CD4-positive, alpha-beta T cell treated with Interferon gamma for 1 hour (primary cell): ENCODE measurements at places on chromosomes 5 and 9.

- no peak for DNase-seq
Observed at GRCh38 chr5:34474573-34475021, 181.5 kb upstream of the RAI14 start.

GRCh38 chr5:153883854-153884611 lies 154.7 kb downstream of the FAM114A2 start:
- no peak for DNase-seq

GRCh38 chr9:131874916-131875670 lies 135.2 kb upstream of the RAPGEF1 start:
- DNase-seq = no peak

- no peak for DNase-seq
Observed at GRCh38 chr5:173767574-173768266, 120.4 kb upstream of the CPEB4 start.

- no peak for DNase-seq
Observed at GRCh38 chr5:67021031-67021430, 175.6 kb downstream of the CD180 start.

DNA sequence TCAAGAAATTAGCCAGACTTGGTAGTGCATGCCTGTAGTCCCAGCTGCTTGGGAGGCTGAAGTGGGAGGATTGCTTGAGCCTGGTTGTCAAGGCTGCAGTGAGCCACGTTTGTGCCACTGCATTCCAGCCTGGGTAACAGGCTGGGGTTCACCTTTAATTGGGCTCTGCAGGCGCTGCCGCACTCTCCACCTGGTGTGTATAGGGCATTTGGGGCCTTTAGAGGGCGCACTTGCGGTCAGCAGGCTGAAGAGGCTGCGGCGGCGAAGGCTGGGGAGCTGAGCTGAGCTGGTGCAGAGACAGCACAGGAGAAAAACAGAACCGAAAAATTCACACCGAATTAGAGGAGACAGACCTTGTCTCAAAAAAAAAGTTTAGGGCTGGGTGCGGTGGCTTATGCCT lies 31.2 kb downstream of the CDK7 start:
- DNase-seq = no peak

DNA sequence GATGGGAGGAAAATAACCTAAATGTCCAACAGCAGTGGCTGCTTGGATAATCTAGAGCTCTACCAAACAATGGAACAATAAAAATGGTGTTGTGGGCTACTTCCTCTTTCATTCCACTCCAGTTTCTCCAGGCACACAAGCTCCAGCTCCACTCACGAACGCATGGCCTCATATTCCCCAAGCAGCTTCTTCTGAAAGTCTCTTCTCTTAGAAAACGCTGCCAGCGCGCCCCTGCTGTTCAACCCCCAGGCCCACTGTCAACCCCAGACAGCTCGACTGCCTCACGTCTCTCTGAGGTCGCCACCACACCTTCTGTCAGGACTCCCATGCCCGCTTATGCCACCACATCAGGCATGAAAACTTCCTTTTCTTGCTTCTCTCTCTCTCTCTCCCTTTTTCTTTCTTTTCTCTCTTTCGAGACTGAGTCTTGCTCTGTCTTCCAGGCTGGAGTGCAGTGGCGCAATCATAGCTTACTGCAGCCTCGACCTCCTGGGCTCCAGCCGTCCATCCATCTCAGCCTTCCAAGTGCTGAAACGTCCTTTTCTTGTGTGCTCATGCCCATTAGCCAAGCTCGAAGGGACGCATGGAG lies 16.2 kb downstream of the OR2V2 start:
- no peak for DNase-seq

GRCh38 chr5:149559706-149560105 lies 8.5 kb upstream of the CSNK1A1 start:
- DNase-seq = no peak

DNA sequence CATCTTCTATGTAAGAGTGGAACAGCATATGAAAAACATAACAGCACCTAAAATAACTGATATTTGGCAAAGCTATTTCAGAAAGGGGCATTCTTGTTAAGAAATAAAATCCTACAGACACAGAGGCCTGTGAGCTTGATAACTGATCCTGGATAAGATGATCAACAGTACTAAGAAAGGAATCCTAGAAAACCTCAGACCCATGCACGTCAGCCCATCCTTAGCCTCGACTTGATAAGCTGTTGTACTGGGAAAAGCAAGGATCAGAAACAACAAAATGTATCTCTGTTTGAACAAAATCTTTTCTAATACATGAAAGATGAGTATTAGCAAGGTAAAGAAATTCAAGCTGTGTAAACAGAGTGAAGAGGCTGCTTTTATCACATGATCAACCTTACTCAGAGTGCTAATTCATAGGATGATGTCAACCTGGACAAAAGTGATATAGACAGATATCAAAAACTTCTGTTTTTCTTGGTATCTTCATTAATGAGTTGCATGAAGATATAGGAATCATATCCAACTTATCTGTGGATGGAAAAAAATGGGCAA lies 15.2 kb downstream of the LIFR start:
- no peak for DNase-seq

GRCh38 chr5:62473209-62473608 lies 60.6 kb downstream of the IPO11 start:
- no peak for DNase-seq

GRCh38 chr5:65946198-65946745 lies 19.9 kb downstream of the ERBIN start:
- no peak for DNase-seq

DNA sequence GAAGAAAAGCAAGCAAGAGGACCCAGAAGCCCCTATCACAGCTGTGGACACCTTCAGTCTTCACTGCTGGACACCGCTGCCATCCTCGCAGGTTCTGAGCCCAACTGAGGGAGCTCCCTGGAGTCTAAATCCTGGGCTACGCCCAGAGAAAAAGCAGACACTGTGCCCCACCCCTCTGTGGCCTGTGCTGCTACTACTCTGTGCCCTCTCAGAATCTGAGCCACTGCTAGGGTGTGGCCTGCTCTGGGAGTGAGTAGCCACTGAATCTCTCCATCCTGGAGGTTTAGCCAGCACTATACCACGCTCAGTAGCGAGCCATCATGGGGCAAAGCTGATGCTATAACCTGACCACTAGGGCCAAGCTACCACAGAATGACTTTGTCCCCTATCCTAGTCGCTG lies 338.2 kb downstream of the NPR3 start:
- DNase-seq = no peak
